H1 (cell line): ENCODE measurements at places on chromosomes 3 and 15. TPM values are rescaled to one million over a fixed set of nuclear protein-coding genes. Genes with fewer than 3 reads are reported as not detected.

The STRA6 gene
- polyA plus RNA-seq = 14.5 and 21.0 TPM in 2 replicates

The SLC9C1 gene
- 0.06 and 0.15 TPM in 2 replicates for polyA plus RNA-seq

The SCN11A gene
- polyA plus RNA-seq = 0.16 and 0.21 TPM in 2 replicates

The IGSF11 gene
- polyA plus RNA-seq = 3.8 and 4.1 TPM in 2 replicates

GRCh38 chr3:122942937-122943827 is 84.4 kb downstream of the SEMA5B start:
- H3K4me1 ChIP-seq = peaks cover 5% of the 10 kb centered on the region
- H3K27me3 ChIP-seq = no peaks in the 10 kb centered on the region; the same call in none of the 2 replicates
- H3K27ac ChIP-seq = no peak overlapping the region
- peak; percentile 49 for DNase-seq
- H3K4me3 ChIP-seq = no peak overlapping the region
- H3K36me3 ChIP-seq = no peaks in the 10 kb centered on the region

- DNase-seq = no peak
- H3K27ac ChIP-seq = no peak overlapping the region
- no peaks in the 10 kb centered on the region for H3K36me3 ChIP-seq
- H3K4me3 ChIP-seq = no peak overlapping the region
- H3K27me3 ChIP-seq = no peaks in the 10 kb centered on the region
Measured at GRCh38 chr3:105140899-105141367, 225.8 kb upstream of the ALCAM start.

GRCh38 chr3:189498995-189499704 is 132.0 kb upstream of the TP63 start:
- H3K4me1 ChIP-seq = no peaks in the 10 kb centered on the region
- H3K27ac ChIP-seq = no peak overlapping the region
- no peaks in the 10 kb centered on the region for H3K36me3 ChIP-seq

GRCh38 chr15:42042602-42043400 is 22.0 kb upstream of the PLA2G4E start:
- no peak overlapping the region for H3K27ac ChIP-seq
- H3K36me3 ChIP-seq = no peaks in the 10 kb centered on the region
- H3K27me3 ChIP-seq = no peaks in the 10 kb centered on the region
- no peaks in the 10 kb centered on the region for H3K4me1 ChIP-seq
- H3K4me3 ChIP-seq = no peak overlapping the region

GRCh38 chr3:98027085-98027446 is 8.0 kb downstream of the GABRR3 start:
- no peaks in the 10 kb centered on the region for H3K27me3 ChIP-seq
- H3K36me3 ChIP-seq = no peaks in the 10 kb centered on the region
- no peak for DNase-seq
- H3K27ac ChIP-seq = no peak overlapping the region
- no peaks in the 10 kb centered on the region for H3K4me1 ChIP-seq
- no peak overlapping the region for H3K4me3 ChIP-seq

- H3K4me1 ChIP-seq = no peaks in the 10 kb centered on the region
- DNase-seq = peak; percentile 77
- no peak overlapping the region for H3K27ac ChIP-seq
Measured at GRCh38 chr15:33547876-33548275, 237.1 kb downstream of the RYR3 start.

DNA sequence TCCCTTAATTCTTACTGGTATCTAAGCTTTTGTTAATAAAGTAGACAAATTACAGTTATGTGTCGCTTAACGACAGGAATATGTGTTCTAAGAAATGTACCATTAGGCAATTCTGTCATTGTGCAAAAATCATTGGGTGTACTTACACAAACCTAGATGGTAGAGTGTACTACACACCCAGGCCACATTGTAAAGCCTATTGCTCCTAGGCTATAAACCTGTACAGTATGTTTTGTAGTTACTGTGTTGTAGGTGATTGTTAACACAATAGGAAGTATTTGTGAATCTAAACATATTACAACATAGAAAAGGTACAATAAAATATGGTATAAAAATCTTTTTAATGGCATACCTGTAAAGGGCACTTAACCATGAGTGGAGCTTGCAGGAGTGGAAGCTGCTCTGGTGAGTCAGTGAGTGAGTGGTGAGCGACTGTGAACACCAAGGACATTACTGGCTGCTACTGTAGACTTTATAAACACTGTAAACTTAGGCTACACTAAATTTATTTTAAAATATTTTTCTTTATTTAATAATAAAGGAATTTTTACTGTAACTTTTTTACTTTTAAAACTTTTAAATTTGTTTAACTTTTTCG is 47.4 kb downstream of the FSIP1 start:
- DNase-seq = no peak
- H3K4me1 ChIP-seq = no peaks in the 10 kb centered on the region
- H3K27ac ChIP-seq = no peak overlapping the region
- no peak overlapping the region for H3K4me3 ChIP-seq
